ENCODE measurements at places on chromosomes 12 and 14. TPM values are rescaled to one million over a fixed set of nuclear protein-coding genes. Genes with fewer than 3 reads are reported as not detected.
A peak's percentile ranks its signal among the peaks of the same experiment; 100 is the strongest.

DNA sequence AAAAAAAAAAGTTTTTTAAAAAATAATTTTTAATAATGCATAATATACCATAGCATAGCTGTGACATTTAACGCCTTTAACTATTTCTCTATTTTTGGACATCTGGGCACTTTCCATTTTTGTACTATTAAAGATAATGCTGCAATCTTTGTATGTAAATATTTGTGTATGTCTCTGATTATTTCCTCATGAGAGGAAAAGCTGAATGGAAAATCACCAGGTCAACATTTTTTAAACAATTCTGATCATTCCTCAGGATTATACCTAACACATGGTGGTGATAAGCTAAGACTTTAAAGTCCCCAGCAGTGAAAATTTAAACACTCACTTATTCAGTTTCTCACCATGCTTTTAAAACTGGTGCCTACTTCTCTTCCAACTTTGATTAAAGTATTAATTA lies 31.3 kb upstream of the NR1H4 start:
- H3K4me3 ChIP-seq = no peak overlapping the region
- no peaks in the 10 kb centered on the region for H3K4me1 ChIP-seq
- H3K36me3 ChIP-seq = no peaks in the 10 kb centered on the region

DNA sequence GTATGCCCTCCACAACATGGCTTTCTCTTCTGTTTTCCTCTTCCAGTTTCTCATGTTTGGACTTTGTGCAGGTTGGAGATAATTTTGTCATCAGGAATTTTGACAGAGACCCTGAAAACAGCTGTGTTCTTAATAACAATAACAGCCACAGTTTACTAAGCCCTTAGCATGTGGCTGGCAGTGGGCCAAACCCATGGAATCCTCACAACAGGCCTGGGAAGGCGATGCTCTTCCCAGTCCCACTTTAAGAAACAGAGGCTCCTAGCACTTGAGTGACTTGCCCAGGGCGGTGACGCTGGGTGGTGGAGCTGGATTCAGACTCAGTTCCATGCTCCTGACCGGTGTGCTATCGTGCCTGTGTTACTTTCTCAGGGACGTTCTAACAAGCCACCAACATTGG lies 20.1 kb upstream of the PLEKHG3 start:
- DNase-seq = no peak
- no peaks in the 10 kb centered on the region for H3K27me3 ChIP-seq
- H3K4me1 ChIP-seq = peaks cover 18% of the 10 kb centered on the region
- H3K36me3 ChIP-seq = no peaks in the 10 kb centered on the region
- no peak overlapping the region for H3K27ac ChIP-seq
- no peak overlapping the region for H3K4me3 ChIP-seq

- H3K36me3 ChIP-seq = no peaks in the 10 kb centered on the region
- no peak overlapping the region for H3K4me3 ChIP-seq
- peaks cover 4% of the 10 kb centered on the region for H3K27me3 ChIP-seq
- no peak overlapping the region for H3K27ac ChIP-seq
- no peaks in the 10 kb centered on the region for H3K4me1 ChIP-seq
These were observed 181.6 kb downstream of the MYRFL start for GRCh38 chr12:70006619-70006973.

- H3K27me3 ChIP-seq = no peaks in the 10 kb centered on the region
- no peak for DNase-seq
- no peak overlapping the region for H3K4me3 ChIP-seq
- H3K36me3 ChIP-seq = no peaks in the 10 kb centered on the region
- H3K27ac ChIP-seq = no peak overlapping the region
- H3K4me1 ChIP-seq = no peaks in the 10 kb centered on the region
These were observed 156.4 kb downstream of the PLCZ1 start for GRCh38 chr12:18581232-18581962.

- peaks cover 33% of the 10 kb centered on the region for H3K4me1 ChIP-seq
- no peak for DNase-seq
- H3K27ac ChIP-seq = no peak overlapping the region
- peaks cover 24% of the 10 kb centered on the region for H3K27me3 ChIP-seq
These were observed 161.0 kb downstream of the SAMD4A start for GRCh38 chr14:54727929-54728328.

- H3K27ac ChIP-seq = peak overlapping the region; percentile 96
- no peak for DNase-seq
- peak overlapping the region; percentile 94 for H3K4me3 ChIP-seq
- H3K36me3 ChIP-seq = no peaks in the 10 kb centered on the region
- H3K4me1 ChIP-seq = peaks cover 18% of the 10 kb centered on the region
These were observed 921 bp downstream of the DEPDC4 start for GRCh38 chr12:100265732-100266584.

DNA sequence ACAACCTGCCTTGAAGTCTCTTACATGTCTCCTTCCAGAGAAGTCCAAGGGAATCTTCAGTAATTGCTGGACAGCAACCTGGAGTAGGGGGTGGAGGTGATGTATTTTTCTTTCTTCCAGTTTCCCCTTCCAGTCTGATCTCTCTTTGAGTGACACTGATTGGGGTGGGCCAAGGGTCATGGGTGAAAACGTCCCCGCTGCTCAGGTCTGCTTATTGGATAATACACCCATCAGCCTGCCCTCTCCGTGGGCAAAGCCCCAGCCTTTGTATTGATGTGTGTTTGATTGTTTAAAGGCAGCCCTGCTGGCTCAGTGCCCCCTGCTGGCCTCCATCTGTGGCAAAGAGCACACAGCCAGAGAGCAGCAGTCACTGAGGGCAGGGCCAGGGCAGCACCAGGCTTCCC lies 35.7 kb upstream of the ATP2A2 start:
- H3K27ac ChIP-seq = no peak overlapping the region
- H3K4me1 ChIP-seq = no peaks in the 10 kb centered on the region
- no peak overlapping the region for H3K4me3 ChIP-seq
- H3K36me3 ChIP-seq = no peaks in the 10 kb centered on the region
- no peaks in the 10 kb centered on the region for H3K27me3 ChIP-seq

DNA sequence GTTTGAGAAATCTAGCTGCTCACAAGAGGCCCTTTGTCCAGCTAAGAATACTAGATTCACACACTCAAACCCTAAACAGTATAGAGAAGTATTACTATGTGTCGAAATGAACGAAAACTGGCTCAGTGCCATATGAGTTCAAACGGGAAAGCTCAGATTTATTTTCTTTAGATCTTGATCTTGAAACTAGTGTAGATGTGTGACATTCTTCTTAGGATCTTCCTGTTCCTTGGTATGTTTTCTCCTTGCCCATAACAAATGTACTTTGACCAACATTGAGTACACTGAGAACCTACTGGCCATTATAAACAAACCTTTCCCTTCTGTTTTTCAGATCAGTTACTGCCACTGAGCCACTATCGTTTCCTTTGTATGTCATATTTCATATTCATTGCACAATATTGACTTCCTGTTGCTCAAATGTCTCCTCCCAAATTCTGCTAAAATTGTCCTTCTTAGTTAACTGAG lies 21.3 kb downstream of the MYBPC1 start:
- H3K27me3 ChIP-seq = no peaks in the 10 kb centered on the region
- peaks cover 9% of the 10 kb centered on the region for H3K4me1 ChIP-seq
- no peak overlapping the region for H3K4me3 ChIP-seq
- H3K36me3 ChIP-seq = no peaks in the 10 kb centered on the region

GRCh38 chr12:122878780-122879612 lies 16.9 kb downstream of the VPS37B start:
- H3K4me3 ChIP-seq = no peak overlapping the region
- peaks cover 71% of the 10 kb centered on the region for H3K4me1 ChIP-seq
- H3K27ac ChIP-seq = no peak overlapping the region
- peaks cover 29% of the 10 kb centered on the region for H3K27me3 ChIP-seq

GRCh38 chr12:21552635-21553328 lies 26.7 kb downstream of the SPX start:
- no peaks in the 10 kb centered on the region for H3K4me1 ChIP-seq
- H3K27me3 ChIP-seq = no peaks in the 10 kb centered on the region
- no peak overlapping the region for H3K4me3 ChIP-seq
- H3K27ac ChIP-seq = no peak overlapping the region
- H3K36me3 ChIP-seq = no peaks in the 10 kb centered on the region

GRCh38 chr12:28034271-28034670 lies 61.7 kb upstream of the PTHLH start:
- H3K36me3 ChIP-seq = no peaks in the 10 kb centered on the region
- no peak for DNase-seq
- no peaks in the 10 kb centered on the region for H3K4me1 ChIP-seq
- H3K4me3 ChIP-seq = no peak overlapping the region
- H3K27me3 ChIP-seq = no peaks in the 10 kb centered on the region
- no peak overlapping the region for H3K27ac ChIP-seq

DNA sequence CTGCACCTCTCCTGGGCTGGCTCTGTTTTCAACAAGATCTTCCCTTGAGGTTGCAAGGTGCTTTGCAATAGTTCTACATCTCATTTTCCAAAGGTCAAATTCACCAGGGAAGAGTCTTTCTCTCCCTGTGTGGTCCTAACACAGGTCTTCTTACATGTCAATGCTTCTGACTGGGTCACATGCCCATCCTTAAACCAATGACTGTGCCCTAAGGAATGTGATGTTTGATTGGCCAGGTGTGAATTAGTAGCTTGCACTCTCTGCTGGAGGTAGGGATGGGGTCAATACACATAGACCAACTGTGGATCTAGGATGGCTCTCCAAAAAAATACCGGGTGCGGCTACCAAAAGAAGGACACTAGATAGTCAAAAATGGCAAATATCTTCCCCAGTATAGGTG lies 19.9 kb upstream of the KCNK10 start:
- no peak overlapping the region for H3K4me3 ChIP-seq
- H3K27ac ChIP-seq = no peak overlapping the region
- H3K36me3 ChIP-seq = no peaks in the 10 kb centered on the region
- DNase-seq = no peak
- H3K4me1 ChIP-seq = no peaks in the 10 kb centered on the region

DNA sequence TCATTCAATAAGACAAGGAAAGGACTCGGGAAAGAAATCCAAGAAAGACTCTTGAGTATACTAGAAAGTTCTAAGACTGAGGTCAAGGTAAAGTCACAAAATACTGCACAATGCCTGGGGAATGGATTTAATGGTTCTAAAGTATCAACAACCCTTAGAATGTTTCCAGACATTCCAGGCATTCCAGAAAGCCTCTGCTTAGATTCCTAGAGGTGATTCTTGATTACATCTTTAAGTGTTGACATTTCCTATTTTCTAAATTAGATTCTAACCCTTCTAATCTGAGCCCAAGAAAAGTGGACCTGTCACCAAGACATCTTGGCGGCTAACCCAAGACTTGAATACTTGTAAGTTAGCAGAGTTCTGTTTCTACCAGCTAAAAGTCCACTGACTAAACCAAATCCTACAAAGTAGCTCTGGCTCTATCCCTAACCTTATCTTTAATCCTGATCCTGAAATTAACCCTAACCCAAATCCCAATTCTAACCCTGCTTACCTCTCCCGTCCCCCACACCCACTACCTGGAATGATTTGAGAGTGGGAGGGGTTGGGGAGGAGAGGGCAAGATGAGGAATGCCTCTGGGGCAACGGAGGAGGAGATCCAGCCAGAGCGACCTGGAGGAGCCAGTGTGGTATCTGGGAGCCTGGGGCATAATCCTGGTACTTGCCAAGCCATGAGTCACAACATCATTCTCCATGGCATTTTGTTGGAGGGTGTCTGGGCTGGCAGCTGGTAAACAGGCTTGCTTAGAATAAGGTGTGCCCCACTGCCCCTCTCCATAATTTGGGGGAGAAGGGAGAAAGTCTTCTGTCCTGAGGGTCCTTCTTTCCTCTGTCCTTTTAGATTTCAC lies 93.4 kb upstream of the HOXC13 start:
- H3K4me3 ChIP-seq = no peak overlapping the region
- no peak for DNase-seq
- H3K4me1 ChIP-seq = no peaks in the 10 kb centered on the region
- no peak overlapping the region for H3K27ac ChIP-seq
- no peaks in the 10 kb centered on the region for H3K36me3 ChIP-seq

GRCh38 chr12:128684352-128684751 lies 139.4 kb downstream of the SLC15A4 start:
- no peak overlapping the region for H3K27ac ChIP-seq
- no peaks in the 10 kb centered on the region for H3K4me1 ChIP-seq
- H3K4me3 ChIP-seq = no peak overlapping the region
- DNase-seq = no peak
- no peaks in the 10 kb centered on the region for H3K27me3 ChIP-seq

GRCh38 chr12:20883288-20883687 lies 72.8 kb downstream of the SLCO1B3 start:
- H3K4me1 ChIP-seq = no peaks in the 10 kb centered on the region
- H3K27me3 ChIP-seq = no peaks in the 10 kb centered on the region
- DNase-seq = no peak
- no peaks in the 10 kb centered on the region for H3K36me3 ChIP-seq
- no peak overlapping the region for H3K4me3 ChIP-seq
- H3K27ac ChIP-seq = no peak overlapping the region

- H3K27ac ChIP-seq = no peak overlapping the region
- peak overlapping the region; percentile 5 for H3K4me3 ChIP-seq
- no peaks in the 10 kb centered on the region for H3K27me3 ChIP-seq
- H3K36me3 ChIP-seq = no peaks in the 10 kb centered on the region
- peaks cover 43% of the 10 kb centered on the region for H3K4me1 ChIP-seq
These were observed 23.2 kb downstream of the MAPK1IP1L start for GRCh38 chr14:55074662-55075061.

GRCh38 chr12:19893514-19893913 lies 454.2 kb downstream of the AEBP2 start:
- H3K4me3 ChIP-seq = no peak overlapping the region
- no peak for DNase-seq
- H3K27me3 ChIP-seq = no peaks in the 10 kb centered on the region
- no peak overlapping the region for H3K27ac ChIP-seq
- peaks cover 20% of the 10 kb centered on the region for H3K4me1 ChIP-seq

DNA sequence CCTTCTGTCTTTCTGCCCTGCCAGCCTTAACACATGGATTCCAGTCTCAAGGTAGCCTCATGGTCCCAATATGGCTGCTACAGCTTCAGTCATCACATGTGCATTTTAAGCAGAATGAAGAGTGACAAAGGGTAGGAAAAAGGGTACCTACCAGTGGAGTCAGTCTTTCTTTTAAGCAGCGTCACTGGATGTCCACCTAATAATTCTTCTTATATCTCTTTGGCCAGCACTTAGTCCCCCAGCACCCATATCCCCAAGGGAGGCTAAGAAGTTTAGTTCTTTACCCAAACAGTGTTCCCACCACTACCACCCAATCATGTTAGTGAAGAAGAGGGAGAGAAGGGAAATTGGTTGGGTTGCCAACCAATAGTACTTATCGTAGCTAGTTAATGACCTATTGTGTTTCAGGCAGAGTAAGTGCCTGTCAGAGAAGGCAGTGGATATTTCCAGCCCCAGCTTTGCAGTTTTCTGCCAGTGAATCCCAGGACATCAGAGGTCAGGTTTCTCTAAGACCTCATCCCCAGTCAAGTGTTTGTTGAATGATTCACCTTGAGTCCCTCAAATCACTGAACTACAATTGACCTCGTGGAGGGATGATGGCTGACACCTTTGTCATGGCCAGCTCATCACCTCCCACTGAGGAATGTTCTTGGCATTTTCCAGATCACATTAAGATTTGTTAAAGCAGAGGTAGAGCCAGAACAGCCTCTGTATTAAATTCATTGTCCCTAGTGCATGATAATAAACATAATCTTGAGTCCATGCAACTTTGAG lies 250.9 kb upstream of the CRY1 start:
- H3K27ac ChIP-seq = no peak overlapping the region
- H3K4me1 ChIP-seq = peaks cover 20% of the 10 kb centered on the region
- H3K27me3 ChIP-seq = no peaks in the 10 kb centered on the region

- peaks cover 9% of the 10 kb centered on the region for H3K4me1 ChIP-seq
- H3K27ac ChIP-seq = no peak overlapping the region
- peaks cover 4% of the 10 kb centered on the region for H3K36me3 ChIP-seq
- no peaks in the 10 kb centered on the region for H3K27me3 ChIP-seq
- no peak overlapping the region for H3K4me3 ChIP-seq
- DNase-seq = peak; percentile 52
These were observed 15.9 kb downstream of the ZNF641 start for GRCh38 chr12:48334808-48335207.

Gene EXOC3L4
- total RNA-seq = not detected

Gene PPP4R4
- total RNA-seq = 19.2 TPM

Gene SMCO2
- not detected for total RNA-seq

Gene COL2A1
- total RNA-seq = not detected
